ENCODE measurements at places on chromosomes 7 and 10.

DNA sequence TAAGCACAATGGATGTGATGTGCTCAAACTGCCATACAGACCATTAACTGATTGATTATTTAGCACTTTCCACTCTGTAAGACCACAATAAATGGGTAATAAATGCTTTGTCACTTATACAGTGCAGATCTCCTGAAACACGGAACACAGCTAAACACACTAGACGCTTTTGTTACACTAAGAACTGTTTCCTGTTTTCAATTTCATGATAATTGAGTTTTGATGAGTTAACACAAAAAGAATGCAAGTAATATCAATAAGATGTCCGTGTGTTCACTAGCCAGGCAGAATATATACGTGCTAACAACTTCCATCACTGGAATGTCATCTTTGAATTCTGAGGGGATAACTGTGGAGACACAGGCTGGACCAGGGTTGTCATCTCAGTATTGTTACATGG is 178.8 kb downstream of the SKAP2 start:
- DNase-seq: no peak

- no peak for DNase-seq
Measured at GRCh38 chr10:133511907-133512528, 15.1 kb upstream of the CYP2E1 start.

DNA sequence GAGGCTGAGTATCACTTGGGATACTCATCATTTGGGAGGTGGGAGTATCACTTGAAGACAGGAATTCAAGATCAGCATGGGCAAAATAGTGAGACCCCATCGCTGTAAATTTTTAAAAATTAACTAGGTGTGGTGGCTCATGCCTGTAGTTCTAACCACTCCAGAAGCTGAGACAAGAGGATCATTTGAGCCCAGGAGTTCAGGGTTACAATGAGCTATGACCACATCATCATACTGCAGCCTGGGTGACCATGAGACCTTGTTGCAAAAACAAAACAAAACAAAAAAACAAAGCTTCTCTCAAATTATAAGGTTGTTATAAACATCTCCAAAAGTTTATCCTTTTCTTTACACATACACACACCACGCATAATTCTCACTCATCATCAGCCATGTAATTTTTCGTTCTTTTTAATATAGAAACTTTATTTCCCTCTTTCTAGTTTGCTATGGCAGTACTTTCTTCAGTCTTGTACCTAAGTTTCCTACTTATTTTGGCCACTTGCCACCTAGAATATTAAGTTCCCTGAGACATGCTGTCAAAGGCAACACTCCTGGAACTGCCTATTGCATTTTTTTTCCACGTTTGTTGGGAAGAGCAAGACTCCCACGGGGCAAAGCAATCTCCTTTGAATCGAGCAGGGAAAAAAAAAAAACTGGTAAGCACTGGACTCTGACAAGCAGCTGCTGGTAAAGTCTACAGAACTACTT is 37.1 kb downstream of the SKIDA1 start:
- no peak for DNase-seq

DNA sequence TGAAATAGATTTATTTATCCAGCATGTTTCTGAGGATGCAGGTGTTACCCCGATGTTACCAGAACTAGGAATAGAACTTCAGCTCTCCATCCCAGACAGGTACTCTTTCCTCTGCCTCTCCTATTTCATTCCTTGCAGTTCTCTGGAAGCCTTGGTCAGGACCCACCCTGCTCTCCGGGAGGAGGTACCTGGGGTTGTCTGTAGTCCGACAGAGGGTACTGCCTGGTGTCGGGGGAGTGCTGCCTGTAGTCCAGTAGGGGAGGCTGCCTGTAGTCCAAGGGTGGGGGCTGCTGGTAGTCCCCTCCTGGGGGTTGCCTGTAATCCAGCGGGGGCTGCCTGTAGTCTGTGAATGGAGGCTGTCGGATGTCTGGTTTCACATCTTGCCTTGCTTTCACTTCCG is 328.4 kb downstream of the PHTF2 start:
- DNase-seq: no peak

DNA sequence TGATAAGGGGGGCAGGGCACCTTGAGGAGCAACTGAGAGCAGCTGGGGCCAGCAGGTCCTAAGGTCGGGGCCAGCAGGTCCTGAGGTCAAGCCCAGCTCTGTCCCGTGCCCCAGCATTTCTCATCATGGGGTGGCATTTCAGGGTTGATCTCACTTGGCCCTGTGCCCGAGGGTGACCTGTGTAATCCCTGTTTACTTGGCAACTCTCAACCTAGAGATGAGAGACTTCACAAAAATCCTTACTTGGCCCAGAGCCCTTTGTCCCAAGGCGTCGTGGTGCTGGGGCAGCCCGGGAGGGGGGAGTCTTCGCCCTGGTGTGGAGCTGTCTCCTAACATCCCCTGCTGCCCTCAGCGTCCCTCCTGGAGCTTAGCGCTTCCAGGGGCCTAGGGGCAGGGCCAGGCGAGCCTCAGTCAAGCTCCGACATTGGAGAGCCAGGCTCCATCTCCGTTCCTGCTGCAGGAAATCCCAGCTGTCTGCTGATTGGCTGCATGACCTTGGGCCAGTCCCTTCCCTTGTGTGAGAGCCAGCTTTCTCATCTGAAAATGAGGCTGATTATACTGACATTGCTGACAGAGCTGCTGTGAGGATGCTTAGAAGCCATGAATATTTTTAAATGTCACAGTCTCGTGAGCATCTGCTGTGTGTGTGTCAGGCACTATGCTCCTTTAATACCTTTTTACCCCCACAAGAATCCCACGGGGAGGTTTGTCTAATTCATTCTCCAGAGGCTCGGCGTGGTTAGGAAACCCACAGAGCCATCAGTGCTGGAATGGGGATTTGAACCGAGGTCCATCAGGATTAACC is 94.3 kb downstream of the ZMIZ1 start:
- no peak for DNase-seq
